ENCODE measurements at places on chromosomes 5 and 9.

DNA sequence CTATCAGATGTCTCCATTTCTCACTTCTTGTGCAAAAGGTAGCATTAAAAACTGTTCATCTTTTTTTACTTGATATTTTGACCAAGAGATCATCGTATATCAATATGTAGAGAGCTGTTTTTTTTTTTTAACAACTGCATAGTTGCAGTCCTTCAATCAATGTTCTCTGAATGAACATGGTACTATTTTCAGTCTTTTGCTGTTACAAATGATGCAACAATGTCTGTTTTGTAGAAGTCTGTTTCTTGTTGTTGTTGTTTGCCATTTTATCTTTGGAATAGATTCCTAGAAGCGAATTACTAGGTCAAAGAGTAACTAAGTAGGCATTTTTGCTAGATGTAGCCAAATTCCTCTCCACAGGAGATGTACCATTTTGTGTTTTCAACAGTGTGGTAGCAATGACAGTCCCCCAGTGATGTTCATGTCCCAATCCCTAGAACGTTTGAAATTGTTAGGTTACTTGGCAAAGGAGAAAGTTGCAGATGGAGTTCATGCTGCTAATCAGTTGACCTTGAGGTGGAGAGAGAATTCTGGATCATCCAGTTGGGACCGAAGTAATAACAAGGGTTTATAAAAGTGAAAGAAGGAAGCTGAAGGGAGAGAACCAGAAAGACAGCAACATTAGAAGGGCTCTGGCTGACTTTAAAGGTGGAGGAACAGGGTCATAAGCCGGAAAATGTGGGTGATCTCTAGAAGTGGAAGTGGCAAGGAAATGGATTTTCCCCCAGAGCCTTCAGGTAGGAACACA is 6.3 kb downstream of the MTREX start:
- no peak for DNase-seq

GRCh38 chr5:149456597-149457392 is 77.7 kb upstream of the IL17B start:
- no peak for DNase-seq

DNA sequence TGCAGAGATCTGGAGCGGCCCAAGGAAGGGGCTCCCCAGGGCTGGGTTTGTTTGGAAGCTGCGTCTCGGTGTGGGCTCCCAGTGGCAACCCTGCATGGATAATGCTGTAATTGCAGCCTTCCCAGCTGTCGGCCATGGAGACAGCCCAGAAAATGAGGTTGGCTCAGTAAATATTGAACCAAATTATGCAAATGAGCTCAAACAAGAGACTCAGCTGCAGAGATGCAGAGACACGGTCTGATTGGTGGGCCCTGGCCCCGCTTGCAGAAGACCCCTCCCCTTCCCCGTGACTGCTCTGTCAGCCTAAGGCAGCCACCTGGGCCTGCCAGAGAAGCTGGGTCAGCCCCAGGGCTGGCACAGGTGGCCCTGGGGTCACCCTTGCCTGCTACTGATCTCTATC is 75.9 kb downstream of the RAD23B start:
- DNase-seq: no peak

GRCh38 chr5:112848116-112848811 is 12.8 kb upstream of the SRP19 start:
- DNase-seq: no peak

DNA sequence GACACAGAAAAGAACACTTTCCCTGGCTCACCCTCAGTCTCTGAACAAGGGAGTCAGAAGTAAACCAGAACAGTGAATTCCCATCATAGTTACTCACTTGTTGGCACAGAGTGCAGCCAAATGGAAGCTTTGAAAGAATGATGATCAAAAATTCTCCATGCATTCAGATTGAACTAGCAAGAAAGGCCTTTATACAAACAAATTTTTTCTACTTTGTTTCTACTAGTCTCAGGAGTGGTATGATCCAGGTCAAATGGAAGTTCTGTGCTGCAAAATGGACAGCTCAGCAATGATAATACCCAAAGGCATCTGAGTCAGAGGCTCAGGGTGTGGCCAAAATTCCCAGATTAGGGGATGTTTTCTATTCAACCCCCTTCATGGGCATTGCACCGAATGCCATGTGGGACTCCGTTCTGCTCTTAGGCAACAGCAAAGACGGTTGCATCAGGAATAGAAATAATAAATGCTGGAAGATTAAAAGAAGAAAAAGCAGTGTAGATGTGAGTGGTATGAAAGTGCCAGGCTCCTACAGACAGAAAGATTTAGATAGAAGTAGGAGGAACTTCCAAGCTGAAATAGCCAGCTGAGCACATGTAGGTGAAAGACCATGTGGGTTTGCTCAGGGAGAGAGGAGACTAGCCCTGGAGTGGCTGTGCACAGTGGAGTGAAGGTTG is 24.0 kb upstream of the ASPN start:
- no peak for DNase-seq

Measured in stimulated activated CD8-positive, alpha-beta memory T cell treated with anti-CD3 and anti-CD28 coated beads, Interleukin-7, amount 100 ng/mL, for 1 hour (primary cell).